ENCODE measurements at places on chromosomes 12 and 14.

DNA sequence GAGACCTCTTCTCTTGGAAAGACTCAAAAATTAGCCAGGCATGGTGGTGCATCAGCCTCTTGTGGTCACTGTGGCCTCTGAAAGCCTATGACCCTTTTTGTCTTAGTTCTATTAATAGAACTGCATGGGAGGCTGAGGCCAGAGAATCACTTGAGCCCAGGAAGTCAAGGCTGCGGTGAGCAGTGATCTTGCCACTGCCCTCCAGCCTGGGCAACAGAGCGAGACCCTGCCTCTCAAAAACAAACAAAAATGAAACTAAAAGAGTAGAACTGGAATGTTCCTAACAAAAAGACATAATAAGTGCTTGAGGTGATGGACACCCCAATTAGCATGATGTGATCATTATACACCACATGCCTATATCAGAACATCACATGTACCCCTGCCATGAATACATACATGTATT lies 197.0 kb upstream of the EEA1 start:
- no peak for DNase-seq

DNA sequence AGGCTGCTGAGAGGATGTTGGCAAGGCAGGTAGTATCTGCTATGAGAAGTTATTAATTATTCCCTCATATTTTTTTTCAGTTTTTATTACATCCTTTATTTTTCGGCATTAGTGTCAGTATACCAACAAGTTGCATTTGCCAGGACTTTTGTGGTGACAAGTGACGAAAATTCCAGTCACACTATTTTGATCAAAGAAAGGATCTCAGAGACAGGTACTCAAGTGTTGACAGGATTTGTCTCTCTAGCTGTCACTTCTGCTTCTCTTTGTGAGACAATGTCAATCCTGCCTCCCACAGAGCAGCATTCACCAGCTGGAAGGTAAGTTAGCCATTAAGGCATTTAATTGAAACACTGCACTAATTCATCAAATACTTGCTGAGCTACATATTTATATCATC lies 18.0 kb upstream of the IFNG start:
- DNase-seq, result no peak

GRCh38 chr12:29255042-29255441 lies 106.0 kb downstream of the FAR2 start:
- DNase-seq, result no peak

DNA sequence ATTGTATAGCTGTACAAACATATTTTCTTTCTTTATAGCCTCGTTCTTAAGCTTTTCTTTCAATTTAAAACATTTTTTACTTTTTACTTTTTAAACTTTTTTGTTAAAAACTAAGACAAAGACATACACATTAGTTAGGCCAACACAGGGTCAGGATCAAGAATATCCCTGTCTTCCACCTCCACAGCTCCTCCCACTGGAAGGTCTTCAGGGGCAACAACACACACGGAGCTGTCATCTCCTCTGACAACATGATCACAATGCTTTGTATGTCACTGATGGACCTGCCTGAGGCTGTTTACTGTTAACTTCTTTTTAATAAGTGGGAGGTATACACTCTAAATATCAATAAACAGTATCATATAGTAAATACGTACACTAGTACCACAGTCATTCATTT lies 191.3 kb downstream of the SYT10 start:
- no peak for DNase-seq
